ENCODE measurements at places on chromosomes 4 and X.

- no peak for DNase-seq
Observed at GRCh38 chrX:153824348-153824747, 6.0 kb downstream of the PDZD4 start.

GRCh38 chr4:1216869-1217294 is 32.0 kb downstream of the CTBP1 start:
- DNase-seq: no peak

- DNase-seq: no peak
Observed at GRCh38 chrX:56817179-56817578, 88.1 kb downstream of the NBDY start.

GRCh38 chrX:112913807-112914206 is 73.2 kb upstream of the AMOT start:
- DNase-seq: no peak

DNA sequence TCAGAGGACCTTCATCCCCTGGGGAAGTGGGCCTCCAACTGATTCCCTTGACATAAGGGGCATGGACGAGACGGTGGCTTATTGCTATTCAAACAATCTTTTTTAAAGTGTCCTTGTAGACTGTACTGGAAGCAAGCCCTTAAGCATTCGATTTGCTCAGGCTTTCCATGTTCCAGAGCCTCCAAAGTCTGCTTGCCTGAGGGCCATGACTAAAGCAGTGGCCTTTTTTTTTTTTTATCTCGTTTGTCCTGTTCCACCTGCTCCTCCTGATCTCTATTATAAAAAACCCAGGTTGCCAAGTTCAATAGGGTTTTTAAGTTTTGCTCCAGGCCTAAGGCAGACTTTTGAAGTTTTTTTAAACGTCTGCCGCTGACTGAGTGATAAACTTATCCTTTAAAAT is 103.7 kb upstream of the AADAT start:
- DNase-seq: no peak

GRCh38 chrX:151901826-151902225 is 10.9 kb upstream of the MAGEA4 start:
- DNase-seq: no peak
